ENCODE measurements at places on chromosomes 6 and 20.

DNA sequence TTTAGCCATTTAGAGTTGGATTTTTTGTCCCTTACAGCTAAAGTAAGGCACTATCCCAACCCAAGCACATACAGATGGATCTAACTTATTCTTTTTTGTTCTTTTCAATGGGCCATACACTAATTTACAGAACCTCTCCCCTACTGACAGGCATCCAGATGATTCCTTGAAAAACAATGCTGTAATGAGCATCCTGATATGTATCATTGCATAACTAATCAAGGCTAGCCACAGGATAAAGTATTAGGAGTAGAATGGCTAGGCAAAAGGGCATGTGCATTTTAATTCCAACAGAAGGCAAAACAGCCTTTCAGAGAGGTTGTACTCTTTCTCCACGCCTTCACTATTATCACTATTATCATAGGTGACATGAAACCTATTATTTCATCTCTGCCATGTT, 54.1 kb downstream of the ELOVL5 start:
- no peak for DNase-seq

DNA sequence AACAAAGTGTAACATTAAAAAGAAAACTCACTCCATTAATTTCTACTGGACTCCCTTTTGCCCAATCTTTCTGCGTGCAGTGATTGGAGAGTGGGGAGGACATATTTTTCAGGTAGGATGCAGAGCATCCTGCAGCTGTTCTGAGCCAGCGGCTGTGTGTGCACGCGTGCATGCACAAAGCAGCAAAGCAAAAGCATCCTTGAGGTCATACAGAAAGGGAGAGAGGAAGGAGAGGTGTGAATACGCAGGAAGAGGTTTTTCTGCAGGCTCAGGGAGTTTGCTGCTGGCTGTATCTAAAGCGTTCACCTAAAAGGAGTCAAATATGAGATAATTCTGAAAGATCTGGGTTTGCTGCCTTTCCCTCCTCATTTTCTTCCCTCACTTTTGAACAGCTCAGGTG, 108.4 kb downstream of the HUS1B start:
- DNase-seq: no peak

- DNase-seq: no peak
Observed at GRCh38 chr6:53412751-53413150, 64.0 kb upstream of the ELOVL5 start.

DNA sequence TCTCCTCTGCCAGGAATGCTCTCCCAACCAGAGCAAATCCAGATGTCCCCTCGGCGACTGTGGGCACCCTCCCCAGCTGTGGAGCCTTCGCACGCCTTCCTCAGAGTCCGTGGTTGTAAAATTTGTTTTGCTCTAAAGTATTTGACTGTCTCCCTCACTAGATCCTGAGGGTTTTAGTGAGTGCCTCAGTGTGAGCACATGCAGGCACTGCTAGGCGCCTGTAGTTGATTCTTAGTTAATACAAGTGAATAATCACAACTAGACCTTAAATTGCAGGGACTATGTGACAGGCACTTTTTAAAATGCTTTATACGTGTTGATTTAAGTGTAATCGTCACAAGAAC, 680 bp upstream of the MTCH1 start:
- DNase-seq: no peak

- DNase-seq: no peak
Observed at GRCh38 chr6:22029171-22029570, 267.7 kb downstream of the PRL start.

DNA sequence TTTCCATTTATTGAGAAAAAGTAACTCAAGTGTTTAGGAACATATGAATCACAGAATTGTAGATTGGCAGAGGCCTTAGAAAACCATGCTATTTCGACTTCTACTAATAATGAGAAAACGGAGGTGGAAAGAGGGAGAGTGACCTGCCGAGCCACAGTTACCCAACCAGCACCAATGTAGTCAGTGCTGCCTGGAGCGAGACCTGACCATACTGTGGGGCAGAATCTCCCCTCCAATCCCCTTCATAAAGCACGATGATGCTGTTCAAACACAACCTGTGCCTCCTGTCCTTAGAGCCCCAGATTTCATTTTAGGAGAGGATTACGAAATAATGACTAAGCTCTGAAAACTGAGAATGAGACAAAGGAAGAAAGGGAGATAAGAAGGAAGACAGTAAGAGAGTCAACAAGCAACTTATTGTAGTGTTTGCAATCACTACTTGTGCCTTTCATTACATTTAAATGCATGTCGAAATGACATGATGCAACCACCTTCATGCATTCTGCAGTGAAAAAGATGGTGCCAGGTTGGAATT, 70.6 kb downstream of the ATXN1 start:
- DNase-seq: no peak

Data from cortex of kidney (tissue), 1 donor.